ENCODE measurements at places on chromosomes 13 and 19.

DNA sequence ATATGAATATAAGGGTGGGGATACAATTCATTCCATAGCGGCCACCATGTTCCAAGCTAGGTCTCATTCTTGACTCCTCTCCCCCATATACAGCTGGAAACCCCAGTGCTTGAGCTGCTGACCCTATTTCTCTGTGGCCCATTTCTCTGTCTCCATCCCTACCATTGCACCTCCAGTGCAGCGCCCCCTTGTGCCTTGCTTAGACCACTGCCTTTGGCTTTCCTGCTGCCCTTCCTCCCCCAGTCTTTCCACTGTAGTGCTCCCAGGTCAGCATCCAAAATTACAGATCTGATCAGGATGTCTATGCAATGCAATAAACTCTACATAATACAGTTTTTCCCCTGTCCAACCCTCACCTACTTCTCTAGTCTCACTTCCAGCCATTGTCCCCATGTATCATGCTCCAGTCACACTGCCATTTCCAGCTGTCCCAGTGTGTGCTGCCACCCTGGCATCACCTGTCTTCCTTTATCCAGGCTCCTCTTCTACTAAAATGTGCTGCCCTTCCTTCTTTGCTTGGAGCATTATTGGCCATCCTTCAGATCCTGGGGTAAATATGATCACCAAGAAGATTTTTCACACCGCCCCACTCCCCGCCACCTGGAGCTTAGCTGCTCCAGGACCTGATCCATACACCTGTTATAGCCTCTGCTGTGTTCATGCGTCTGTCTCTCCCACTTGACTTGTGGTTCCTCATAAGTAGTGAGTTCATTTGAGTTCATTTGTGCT is 199.4 kb upstream of the IPO5 start:
- DNase-seq, result no peak

DNA sequence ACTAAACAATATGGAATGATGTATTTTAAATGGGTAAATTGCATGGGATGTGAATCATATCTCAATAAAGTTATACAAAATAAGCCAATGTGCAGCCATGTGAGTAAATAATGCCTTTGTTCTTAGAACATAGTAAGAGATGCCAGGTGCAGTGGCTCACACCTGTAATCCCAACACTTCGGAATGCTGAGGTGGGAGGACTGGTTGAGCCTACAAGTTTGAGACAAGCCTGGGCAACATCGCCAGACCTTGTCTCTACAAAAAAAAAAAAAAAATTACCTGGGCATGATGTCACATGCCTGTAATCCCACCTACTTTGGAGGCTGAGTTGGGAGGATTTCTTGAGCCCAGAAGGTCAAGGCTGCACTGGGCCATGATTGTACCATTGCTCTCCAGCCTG is 230.7 kb downstream of the RFC3 start:
- no peak for DNase-seq

DNA sequence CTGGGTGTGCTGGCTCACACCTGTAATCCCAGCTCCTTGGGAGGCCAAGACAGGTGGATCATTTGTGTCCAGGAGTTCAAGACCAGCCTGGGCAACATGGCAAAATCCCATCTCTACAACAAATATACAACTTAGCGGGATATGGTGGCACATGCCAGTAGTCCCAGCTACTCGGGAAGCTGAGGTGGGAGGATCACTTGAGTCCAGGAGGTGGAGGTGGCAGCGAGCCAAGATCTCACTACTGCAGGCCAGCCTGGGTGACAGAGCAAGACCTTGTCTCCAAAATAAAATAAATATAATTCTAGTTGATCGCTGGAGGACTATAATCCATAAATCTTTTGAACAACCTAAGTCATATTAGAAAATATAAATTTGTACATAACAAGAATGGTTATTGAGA is 1061.5 kb upstream of the PCDH9 start:
- no peak for DNase-seq

DNA sequence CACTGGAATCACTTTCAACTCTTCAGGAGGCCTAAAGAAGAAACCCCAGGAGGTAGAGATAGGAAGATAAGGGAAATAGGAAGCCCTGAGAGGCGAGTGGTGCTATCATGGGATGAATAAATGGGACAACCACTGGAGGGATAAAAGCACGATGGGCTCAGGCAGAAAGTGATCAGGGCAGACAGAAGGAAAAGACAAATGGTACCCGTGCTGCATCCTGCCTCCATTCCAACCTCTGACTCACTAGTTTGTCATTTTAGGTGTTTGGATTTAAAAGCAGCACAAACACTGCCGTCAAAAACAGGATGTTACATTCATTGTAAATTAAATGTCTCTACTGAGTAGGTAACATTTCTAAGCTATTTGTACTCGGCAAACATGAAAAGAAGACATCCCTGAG is 314.3 kb upstream of the HTR2A start:
- no peak for DNase-seq

GRCh38 chr13:23609414-23609760 is 39.2 kb downstream of the TNFRSF19 start:
- DNase-seq, result no peak

- DNase-seq, result no peak
Measured at GRCh38 chr13:93309886-93310523, 83.4 kb downstream of the GPC6 start.

DNA sequence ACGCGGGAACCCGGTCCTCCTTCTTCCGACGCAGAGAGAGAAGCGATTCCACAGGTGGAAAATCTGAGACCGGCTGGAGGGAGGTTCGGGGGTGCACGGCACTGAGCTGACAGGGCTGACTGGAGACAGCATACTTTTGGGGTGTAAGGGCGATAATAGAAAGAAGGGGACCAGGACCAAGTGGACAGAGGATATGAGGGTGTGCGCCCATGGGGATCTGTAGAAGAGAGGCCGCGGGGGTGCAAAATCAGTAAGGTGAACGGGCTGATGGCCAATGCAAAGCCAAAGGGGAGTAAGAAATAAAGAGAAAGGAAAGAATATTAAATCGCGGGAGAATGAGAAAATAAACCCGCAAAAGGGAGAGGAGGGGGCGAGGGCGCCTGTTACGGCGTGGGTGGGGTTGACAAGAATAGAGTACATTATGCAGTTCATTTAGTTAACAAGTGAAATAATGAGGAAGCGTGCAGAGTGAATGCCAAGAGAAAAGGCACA is 336 bp upstream of the GSX1 start:
- no peak for DNase-seq

- no peak for DNase-seq
Measured at GRCh38 chr13:66659286-66659685, 570.9 kb downstream of the PCDH9 start.

DNA sequence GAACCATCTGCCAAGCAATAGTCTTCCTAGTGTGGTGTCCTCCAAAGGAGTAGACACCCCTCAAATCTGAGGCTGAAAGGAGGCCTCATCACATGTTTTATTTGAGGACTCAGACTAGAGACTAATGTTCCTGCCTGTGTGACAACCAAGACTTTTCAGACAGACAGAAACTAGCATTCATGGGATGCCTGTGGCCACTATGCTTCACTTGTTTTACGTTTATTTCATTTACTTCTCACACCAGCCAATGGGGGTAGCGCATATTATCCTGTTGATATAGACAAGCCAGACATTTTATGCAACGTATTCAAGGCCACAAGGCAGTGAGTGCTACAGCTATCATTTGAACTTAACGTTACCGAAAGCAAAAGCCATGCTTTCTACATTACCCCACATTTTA is 391.7 kb upstream of the HTR2A start:
- no peak for DNase-seq

DNA sequence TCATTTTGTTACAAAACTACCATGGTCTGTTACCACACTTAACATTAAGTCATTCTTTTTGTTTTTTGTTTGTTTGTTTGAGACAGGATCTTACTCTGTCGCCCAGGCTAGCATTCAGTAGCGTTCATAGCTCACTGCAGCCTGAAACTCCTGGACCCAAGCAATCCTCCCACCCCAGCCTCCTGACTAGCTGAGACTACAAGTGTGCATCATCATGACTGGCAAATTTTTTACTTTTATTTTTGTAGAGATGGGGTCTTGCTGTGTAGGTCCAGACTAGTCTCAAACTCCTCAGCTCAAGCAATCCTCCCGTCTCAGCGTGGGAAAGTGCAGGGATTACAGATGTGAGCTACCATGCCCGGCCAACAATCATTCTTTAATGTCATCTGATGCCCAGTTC is 3.3 kb downstream of the ALDH16A1 start:
- no peak for DNase-seq

GRCh38 chr19:310141-310651 is 19.0 kb upstream of the PLPP2 start:
- no peak for DNase-seq

DNA sequence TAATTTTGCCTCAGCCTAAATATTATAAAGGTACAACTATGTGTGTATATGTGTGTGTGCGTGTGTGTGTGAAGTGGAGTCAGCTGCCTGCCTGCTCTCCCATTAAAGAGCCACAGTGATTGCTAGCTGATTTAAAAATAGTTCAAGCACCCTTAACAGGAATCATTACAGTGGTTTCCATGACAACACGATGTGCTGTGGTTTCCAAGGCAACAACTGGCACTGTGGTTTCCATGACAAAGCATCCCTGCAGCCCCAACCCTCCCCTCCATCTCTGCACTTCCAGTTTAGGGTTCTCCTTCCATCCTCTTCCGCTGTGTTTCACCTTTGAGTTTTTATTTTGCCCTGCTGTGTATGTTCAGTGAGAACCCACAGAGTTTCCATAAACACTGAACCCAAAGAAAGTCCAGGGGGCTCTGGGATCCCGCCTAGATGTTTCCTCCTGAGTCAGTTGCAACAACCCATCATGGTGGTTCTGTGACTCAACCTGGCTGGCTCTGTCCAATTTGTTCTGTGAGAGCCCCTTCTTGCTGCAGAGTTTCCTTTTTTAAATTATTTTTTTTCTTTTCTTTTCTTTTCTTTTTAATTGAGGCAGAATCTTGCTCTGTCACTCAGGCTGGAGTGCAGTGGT is 7.1 kb upstream of the PNMA8A start:
- peak; percentile 17 for DNase-seq

- no peak for DNase-seq
Measured at GRCh38 chr13:51833980-51834379, 11.0 kb downstream of the TMEM272 start.

DNA sequence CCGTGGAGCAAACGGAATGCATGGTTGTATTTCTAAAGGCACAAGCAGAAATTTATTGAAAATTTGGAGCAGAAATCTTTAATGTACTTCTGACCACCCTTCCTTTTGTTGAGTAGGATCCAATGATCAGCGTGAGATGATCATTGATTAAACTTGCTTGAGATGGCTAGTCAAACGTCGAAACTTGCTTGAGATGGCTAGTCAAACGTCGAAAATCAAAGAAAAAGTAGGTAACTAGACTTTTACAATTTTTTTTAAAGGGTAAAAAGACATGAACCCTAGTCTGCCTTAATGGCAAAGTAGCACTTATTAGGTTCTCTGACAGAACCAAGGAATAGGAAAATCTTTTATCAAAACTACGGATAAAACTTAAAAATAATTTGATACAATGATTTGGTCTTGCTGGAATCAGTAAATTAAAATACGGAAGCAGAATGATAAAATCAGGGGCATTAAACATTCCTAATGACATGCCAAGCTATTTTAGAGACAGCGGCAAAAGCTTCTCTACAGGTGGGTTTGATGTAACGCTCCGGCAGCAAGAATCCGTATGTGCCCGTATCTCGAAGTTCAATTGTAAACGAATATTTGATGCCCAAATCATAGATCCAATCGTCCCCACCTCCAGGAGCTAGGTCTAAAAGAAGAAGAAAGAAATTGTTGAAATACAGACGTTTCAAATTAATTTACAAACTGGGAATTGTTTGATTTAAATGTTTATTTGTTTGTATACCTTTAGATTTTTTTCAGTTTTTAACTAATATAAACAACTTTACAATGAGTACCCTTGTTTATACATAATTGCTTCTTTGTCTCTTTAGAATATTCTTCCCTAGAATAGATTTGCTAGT is 841 bp upstream of the ZC3H13 start:
- DNase-seq, result no peak

DNA sequence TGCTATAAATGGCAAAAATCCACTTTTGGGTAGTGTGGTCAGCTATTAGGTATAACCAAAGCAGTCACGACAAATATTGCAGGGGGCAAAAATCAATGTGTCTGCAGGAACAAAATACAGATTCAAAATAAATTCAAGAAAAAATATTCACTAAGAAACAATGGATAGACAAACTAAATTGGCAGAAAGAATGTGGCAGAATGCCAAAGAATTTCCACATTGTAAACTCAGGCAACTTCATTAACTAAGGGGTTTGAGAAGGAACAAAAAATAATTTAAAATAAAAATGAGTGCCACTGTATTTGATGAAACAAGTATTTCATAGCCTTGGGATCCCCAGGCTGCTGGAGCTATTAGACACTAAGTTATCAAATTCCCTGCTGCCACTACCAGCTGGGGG is 193.1 kb downstream of the VWA8 start:
- DNase-seq, result no peak

GRCh38 chr19:19115954-19116353 is 22.3 kb downstream of the TMEM161A start:
- peak; percentile 38 for DNase-seq

GRCh38 chr13:51804295-51805172 is 571 bp upstream of the DHRS12 start:
- DNase-seq, result no peak
